CD8-positive, alpha-beta T cell (primary cell): ENCODE measurements at places on chromosomes 12 and 14. TPM values are rescaled to one million over a fixed set of nuclear protein-coding genes. Genes with fewer than 3 reads are reported as not detected.
A peak's percentile ranks its signal among the peaks of the same experiment; 100 is the strongest.

Gene DPPA3
- total RNA-seq: not detected

Gene TCP11L2
- 133 TPM for total RNA-seq

Gene PRPH
- total RNA-seq: not detected

Gene CPNE6
- total RNA-seq: not detected

Gene OVCH1
- total RNA-seq: not detected

Gene GSG1
- not detected for total RNA-seq

Gene HVCN1
- 3.8 TPM for total RNA-seq

Gene ARHGAP9
- 367 TPM for total RNA-seq

Gene NTS
- total RNA-seq: not detected

Gene TEX22
- not detected for total RNA-seq

DNA sequence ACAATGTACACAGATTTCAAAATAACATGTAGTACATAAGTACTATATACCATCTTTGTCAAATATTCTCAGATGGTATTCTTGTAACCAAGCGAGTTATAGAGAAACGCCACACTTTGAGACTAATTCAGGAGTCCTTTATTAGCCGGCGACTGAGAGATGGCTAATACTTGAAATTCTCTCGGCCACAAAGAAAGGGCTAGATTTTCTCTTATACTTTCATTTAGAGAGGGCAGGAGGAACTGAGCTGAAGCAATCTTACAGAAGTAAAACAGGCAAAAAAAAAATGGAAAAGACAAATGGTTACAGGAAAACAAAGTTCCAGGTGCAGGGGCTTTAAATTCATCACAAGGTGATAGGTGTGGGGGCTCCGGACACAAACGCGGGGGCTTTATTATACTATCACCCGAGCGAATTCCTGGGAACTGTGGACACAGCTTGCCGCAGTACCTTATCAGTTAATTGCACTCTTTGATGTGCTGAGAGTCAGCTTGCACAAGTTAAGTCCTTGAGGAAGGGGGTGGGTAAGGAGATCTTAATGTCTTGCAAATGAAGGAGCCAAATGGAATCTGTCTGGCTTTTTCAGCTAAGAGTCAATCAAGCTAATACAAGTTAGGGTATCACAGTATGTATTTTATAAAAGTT lies 382.3 kb downstream of the KCNH5 start:
- no peak for DNase-seq

DNA sequence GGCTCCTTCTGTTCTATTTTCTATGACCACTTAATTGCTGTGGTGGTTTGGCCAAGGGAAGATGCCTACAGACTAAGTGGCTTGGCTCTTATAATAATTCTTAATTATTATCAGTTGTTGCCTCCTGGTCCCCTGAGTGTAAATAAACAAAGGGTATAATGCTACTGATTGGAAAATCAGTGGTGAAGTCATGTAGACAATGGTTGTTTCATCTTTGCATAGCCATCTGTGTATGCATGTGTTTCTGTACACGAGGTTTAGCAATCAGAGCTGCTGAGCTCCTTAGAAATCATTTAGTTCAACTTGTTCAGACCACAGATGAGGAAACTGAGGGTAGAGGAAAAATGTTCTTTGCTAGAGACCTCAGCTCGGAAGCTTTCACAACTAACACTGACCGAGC lies 152.2 kb downstream of the STXBP6 start:
- DNase-seq: no peak

- DNase-seq: no peak
Observed at GRCh38 chr14:58739674-58740073, 101.9 kb downstream of the DACT1 start.

- DNase-seq: no peak
Observed at GRCh38 chr12:92900941-92901340, 28.2 kb downstream of the EEA1 start.

- DNase-seq: no peak
Observed at GRCh38 chr12:1936406-1937320, 18.2 kb upstream of the CACNA2D4 start.

GRCh38 chr12:7012024-7012607 lies 6.2 kb downstream of the LPCAT3 start:
- no peak for DNase-seq

DNA sequence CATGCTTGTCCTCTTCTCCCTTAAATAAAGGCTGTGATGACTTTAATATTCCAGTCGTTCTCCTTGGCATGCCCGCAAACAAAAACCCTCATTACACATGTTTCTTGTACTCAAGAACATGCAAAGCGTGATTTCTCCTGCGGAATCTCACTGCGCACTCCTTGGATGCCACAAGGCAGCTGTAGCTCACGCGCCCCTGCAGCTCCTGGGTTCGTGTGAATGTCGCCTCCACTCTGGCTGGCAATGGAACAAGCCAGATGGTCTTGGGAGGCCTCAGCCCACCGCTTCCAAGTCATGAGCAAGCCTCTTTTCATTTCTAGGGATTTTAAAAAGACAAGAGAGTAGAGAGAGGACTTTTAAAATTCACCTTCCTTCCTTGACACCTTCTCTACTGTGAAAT lies 403.8 kb downstream of the PCNX1 start:
- DNase-seq: no peak

DNA sequence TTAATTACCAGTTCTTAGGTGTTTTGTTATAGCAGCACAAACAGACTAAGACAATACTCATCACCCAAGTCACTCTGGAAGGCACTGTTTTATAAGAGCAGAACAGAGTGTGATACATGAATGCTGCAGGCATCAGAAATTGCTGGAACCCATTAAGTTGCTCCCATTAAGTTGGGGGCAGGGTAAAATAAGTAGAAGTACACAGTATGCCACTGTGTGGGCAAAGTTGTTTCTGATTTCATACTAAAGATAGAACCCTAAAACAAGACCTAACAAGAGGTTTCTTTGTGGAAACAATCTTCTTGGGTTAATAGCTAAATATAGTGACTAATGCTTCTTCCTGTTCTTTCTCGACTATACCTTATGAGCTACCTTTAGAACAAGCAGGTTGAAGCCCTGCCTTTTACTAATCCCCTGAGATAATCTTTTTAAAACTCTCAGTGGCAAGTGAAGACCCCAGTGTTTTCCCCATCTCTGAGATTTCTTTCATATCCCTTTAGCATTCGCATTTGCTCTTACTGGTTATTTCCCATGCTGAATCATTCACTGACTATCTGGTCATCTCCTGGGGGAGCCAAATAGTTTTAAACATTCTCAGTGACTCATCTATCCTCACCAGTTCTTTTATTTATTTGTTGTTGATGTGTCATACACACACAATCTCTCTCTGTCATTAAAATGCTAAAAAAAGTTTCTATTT lies 52.3 kb downstream of the SOCS2 start:
- no peak for DNase-seq

- DNase-seq: no peak
Observed at GRCh38 chr12:89289720-89290119, 62.6 kb downstream of the DUSP6 start.

DNA sequence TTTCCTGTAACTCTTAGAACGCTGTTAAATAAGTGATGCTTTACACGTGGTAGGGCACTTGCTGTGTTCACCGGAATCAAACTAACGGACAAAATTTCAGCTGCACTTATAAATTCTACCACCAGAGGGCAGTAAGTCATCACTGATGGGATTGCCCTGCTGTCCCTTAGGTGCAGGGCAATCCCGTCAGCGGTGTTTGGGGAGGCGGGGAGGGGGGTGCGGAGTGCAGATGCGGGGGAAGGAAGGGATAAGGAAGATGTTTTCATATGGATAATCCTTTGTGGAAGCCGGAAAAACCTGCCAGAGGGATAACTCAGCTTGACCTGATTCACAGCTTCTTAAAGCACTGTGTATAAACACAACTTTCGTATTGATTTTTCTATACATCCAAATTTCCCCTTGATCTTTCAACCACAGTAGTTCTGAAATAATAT lies 21.7 kb upstream of the SLC10A1 start:
- peak; percentile 65 for DNase-seq

- no peak for DNase-seq
Observed at GRCh38 chr12:49027846-49028555, 9.4 kb upstream of the PRKAG1 start.

DNA sequence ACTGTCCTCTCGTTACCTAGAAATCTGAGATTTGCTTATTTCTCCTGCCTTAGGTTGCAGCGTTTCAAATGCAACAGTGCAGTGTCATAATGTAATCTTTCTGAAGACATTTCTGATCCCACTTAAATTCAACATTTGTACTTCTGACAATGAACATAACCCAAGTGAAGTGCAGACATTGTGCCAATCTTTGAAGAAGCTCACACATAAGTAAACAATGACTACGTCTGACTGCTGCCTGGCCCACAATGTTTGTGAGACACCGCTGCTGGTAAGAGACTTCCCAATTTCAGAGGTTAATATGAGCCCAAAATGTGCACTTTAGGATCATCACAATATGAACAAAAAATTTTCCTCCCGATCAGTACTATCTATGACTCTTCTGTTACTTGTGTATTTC lies 84.6 kb upstream of the BCL2L14 start:
- no peak for DNase-seq

GRCh38 chr14:22122227-22122818 lies 448.7 kb upstream of the OR4E1 start:
- no peak for DNase-seq

GRCh38 chr12:24012528-24012927 lies 63.1 kb upstream of the SOX5 start:
- no peak for DNase-seq

DNA sequence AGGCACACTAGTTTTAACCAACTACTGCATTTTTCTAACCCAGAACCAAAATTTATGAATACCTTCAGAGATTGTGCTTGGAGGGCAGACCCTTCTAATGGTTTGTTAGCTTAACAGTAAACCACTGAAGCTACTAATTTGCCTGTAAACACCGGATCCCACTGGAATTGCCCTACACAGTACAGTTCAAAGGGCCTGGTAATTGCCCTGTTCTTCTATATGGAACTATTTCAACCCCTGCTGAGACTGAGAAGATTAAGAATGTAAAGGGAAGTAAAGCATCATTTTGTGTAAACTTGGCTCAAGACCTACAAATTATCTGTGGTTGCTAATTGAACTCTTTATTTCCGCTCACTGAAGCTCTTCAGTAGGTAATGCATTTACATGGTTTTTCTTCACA lies 468.1 kb downstream of the NPAS3 start:
- no peak for DNase-seq

- DNase-seq: no peak
Observed at GRCh38 chr12:104886418-104887401, 71.4 kb downstream of the SLC41A2 start.

DNA sequence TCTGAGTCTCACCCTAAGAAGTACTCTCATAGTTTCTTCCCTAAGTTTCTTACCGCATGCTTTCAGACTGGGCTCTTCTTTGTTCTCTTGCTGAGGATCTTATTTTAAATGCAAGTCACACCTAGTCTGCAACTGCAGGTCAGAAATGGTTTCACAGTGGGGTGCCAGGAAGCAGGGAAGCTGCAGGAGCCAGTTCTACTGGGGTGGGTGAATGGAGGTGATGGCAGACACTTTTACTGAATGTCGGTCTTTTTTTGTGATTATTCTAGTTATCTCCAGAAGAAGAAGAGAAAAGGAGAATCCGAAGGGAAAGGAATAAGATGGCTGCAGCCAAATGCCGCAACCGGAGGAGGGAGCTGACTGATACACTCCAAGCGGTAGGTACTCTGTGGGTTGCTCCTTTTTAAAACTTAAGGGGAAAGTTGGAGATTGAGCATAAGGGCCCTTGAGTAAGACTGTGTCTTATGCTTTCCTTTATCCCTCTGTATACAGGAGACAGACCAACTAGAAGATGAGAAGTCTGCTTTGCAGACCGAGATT lies 1.7 kb downstream of the FOS start:
- DNase-seq: no peak

- no peak for DNase-seq
Observed at GRCh38 chr12:27277846-27278260, 33.8 kb downstream of the STK38L start.

GRCh38 chr14:35844494-35844893 lies 18.4 kb downstream of the BRMS1L start:
- no peak for DNase-seq

- no peak for DNase-seq
Observed at GRCh38 chr14:50237427-50237826, 6.0 kb upstream of the SOS2 start.

DNA sequence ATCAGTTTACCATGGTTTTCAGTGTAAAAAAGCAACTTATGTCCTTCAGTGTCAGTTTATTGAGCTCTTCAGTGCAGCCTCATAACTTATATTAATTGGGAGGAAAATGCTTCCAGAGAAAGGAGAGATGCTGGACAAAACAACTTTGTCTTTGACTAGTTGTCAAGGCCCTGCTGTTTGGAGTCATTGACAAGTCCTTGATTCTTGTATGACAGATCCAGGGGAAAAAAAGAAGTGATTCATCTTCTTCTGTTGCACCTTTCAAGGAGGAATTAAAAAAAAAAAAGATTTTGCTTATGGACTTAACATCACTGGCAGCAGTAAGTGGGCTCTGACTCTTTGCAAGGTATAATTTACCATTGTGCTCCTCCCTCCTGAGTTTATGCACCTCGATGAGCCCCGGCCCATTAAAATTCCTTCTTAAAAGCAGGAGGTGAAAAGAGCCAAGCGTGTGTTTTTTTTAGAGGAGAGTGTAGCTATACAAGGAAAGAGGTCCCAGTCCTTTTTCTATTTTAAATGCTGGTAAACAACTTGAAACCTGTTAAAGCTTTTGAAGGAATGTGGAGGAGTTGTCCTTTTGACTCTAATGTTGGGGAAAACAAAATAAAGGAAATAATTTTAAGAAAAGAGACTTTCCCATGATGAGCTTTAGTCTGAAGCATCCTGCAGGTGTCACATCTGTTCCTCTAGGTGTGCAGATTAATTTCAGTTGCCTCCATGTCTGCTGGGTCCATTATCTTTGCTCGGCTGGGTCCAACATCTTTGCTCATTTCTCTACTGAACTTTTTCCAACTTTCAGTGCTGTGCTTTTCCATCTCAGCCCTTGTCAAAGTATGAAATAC lies 431.6 kb downstream of the RAD51B start:
- no peak for DNase-seq

DNA sequence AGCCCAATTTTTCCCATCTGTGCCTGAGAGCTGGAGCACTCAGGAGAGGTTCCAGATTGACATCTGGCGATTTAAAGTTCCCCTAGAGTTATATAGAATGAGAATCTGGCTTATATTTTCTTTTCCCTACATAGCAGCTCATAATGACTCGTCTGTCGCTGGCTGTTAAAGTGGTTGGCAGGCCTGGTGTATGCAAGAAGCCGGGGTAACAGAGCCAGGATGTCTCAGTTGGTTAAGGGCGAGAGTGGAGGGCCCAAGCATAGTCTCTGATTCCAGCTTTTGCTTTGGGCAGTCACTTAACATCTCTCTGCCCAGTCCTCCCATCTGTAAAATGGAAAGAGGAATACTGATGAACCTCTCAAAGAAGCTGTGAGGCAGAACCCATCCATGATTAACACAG lies 751.6 kb downstream of the NOVA1 start:
- DNase-seq: no peak

DNA sequence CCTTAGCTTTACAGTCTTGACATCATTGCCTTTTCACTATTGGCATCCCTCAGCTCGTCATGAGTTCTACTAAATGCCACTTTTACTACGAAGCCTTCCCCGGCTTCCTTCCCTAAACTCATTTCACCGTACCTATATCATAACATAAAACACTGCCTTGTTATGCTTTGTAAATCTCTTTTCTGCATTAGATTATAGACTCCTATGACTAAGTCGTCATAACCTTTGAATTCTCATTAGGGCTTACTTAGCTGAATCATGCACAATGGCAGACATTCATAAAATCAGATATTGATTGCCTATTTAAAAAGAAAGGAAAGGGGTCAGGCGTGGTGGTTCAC lies 21.0 kb downstream of the BTG1 start:
- no peak for DNase-seq
